Colonic mucosa (tissue), 4 donors: ENCODE measurements at places on chromosomes 1 and 21. TPM values are rescaled to one million over a fixed set of nuclear protein-coding genes. Genes with fewer than 3 reads are reported as not detected.

DNA sequence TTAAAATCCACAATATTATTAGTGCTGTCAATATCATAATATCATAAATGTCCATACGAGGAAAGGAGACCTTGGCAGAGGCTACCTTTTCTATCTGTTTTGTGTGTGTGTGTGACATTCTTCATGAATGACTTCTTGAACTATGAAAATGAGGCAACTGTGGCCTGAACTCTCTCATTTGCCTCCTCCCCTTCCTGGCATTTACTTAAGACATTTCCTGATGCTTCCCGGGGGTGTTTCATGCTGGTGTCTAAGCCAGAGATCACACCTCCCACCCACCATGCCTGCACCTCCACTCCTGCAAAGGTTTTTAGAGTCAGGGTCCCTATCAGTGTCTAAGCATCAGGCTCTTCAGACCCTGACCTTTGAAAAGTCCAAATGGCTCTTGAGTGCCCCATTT, 420.9 kb downstream of the KIF26B start:
- no peaks in the 10 kb centered on the region for H3K36me3 ChIP-seq
- no peak for DNase-seq
- H3K27ac ChIP-seq, result no peak overlapping the region
- H3K4me1 ChIP-seq, result no peaks in the 10 kb centered on the region

GRCh38 chr1:44819608-44820327, 11.4 kb downstream of the BTBD19 start:
- H3K36me3 ChIP-seq, result no peaks in the 10 kb centered on the region
- peak overlapping the region; percentile 97 for H3K27ac ChIP-seq
- peak; percentile 84 for DNase-seq
- peak overlapping the region; percentile 45 for H3K4me3 ChIP-seq
- no peaks in the 10 kb centered on the region for H3K4me1 ChIP-seq

- H3K27ac ChIP-seq, result no peak overlapping the region
- no peaks in the 10 kb centered on the region for H3K36me3 ChIP-seq
- H3K27me3 ChIP-seq, result no peaks in the 10 kb centered on the region
- H3K4me3 ChIP-seq, result no peak overlapping the region
Observed at GRCh38 chr1:5947071-5947821, 45.0 kb downstream of the NPHP4 start.

Gene SPATA46
- total RNA-seq, result not detected
